ENCODE measurements at places on chromosomes 12 and 14.

GRCh38 chr14:97705976-97706375 lies 908.8 kb downstream of the VRK1 start:
- H3K4me1 ChIP-seq = no peaks in the 10 kb centered on the region
- no peaks in the 10 kb centered on the region for H3K36me3 ChIP-seq
- H3K27me3 ChIP-seq = no peaks in the 10 kb centered on the region
- H3K4me3 ChIP-seq = no peak overlapping the region
- H3K27ac ChIP-seq = no peak overlapping the region

DNA sequence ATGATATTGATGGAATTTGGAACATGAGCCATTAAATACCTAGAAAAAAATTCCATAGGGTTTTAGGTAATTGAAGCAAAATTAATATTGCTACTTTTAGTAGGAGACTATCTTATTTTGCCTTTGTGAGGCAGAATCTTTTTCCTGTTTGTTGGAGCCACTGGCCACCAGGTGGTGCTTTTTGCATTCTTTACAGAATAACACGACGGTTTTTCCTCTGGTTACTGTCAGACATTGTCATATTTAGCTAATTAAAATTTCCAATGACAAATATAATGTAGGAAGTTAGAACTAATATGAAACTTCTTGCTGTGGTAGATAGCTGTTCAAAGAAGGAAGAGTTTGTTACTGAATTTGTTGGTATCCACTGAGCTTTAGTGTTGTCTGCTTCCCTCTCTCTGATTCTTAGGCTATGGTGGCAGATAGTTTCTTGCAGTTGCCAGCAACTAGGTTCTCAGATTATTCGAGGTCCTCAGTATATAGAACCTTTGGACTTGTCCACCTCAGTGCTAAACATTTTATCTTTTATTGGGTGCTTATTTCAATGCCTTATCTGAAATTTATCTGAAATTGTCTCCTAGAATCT lies 25.7 kb downstream of the RAB21 start:
- peaks cover 80% of the 10 kb centered on the region for H3K36me3 ChIP-seq
- H3K4me3 ChIP-seq = no peak overlapping the region
- H3K4me1 ChIP-seq = no peaks in the 10 kb centered on the region
- H3K27ac ChIP-seq = no peak overlapping the region
- no peaks in the 10 kb centered on the region for H3K27me3 ChIP-seq
- DNase-seq = peak; percentile 56

DNA sequence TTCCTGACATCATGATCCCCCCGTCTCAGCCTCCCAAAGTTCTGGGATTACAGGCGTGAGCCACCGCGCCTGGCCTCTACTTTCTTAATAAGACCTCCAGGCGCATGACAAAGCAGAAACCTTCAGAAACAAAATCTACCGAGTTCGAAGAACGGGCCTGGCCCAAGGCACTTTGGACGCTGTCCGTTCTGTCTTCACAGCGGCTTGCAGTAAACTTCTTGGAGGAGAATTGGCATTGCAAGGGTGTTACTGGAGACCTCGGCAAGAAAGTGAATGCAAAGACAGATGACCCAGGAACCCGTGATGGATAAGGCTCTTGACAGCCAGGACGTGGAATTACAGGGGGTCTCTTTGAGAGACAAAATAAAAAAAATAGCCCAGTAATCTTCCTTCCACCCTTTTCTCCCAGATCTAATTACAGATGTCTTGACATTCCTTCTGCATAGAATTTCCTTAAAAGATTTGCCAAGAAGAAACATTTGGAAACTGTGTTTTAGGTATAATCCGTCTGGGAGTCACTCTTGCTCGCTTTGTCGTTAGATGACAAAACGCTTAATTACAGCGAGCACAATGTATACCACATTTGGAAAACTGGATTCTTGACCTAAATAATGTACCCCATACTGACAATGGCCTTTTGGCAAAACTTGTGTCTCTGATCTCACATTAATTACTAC lies 83.2 kb upstream of the TBX3 start:
- H3K27ac ChIP-seq = no peak overlapping the region
- no peaks in the 10 kb centered on the region for H3K4me1 ChIP-seq
- DNase-seq = no peak

- no peaks in the 10 kb centered on the region for H3K4me1 ChIP-seq
- no peak for DNase-seq
- H3K4me3 ChIP-seq = no peak overlapping the region
- H3K27ac ChIP-seq = no peak overlapping the region
- H3K36me3 ChIP-seq = no peaks in the 10 kb centered on the region
These were observed 405.9 kb downstream of the AACS start for GRCh38 chr12:125470838-125471783.

DNA sequence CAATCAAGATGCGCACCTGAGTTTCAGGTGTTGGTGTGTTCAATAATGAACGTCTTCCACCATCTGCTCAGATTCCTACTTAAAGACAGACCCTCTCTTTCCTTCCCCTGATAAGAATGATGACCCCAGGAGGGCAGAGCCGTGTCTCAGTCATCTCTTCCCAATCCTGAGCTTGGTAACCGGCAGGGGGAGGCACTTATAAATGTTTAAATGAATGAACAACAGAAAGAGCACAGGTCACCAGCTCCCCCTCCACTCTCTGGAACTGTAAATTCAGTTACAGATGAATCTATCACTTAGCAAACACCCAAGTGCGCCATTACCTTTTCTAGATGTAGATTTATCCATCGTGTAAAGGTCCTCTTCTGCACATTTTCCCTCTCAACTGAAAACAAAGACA lies 72.4 kb upstream of the DICER1 start:
- no peak overlapping the region for H3K27ac ChIP-seq
- DNase-seq = no peak
- no peak overlapping the region for H3K4me3 ChIP-seq
- H3K27me3 ChIP-seq = no peaks in the 10 kb centered on the region

DNA sequence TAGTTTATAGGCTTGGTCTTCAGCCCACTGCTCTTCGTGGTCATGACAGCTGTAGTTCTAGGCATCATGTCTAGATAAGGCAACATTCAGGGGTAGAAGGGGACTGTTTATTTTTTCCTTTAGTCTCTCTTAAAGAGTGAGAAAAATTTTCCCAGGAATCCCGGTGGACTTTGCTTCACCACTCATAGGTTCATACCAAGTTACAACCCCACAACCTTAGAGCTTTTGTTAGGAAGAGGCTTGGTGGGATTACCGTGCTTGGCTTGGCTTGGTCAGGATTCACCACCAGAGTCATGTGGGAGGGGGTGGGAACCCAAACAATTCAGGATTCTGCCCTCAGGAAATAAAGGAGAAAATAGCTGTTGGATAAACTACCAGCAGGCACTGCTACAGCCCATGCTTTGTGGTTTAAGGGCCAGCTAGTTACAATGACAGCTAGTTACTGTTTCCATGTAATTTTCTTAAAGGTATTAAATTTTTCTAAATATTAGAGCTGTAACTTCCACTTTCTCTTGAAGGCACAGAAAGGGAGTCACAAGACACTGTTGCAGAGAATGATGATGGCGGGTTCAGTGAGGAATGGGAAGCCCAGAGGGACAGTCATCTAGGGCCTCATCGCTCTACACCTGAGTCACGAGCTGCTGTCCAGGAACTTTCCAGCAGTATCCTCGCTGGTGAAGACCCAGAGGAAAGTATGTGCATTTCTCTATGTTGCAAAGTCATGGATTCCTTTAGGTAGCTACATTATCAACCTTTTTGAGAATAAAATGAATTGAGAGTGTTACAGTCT lies 25.9 kb upstream of the PAPLN start:
- H3K27ac ChIP-seq = no peak overlapping the region
- no peaks in the 10 kb centered on the region for H3K27me3 ChIP-seq
- no peak overlapping the region for H3K4me3 ChIP-seq
- peaks cover 2% of the 10 kb centered on the region for H3K4me1 ChIP-seq
- no peak for DNase-seq

DNA sequence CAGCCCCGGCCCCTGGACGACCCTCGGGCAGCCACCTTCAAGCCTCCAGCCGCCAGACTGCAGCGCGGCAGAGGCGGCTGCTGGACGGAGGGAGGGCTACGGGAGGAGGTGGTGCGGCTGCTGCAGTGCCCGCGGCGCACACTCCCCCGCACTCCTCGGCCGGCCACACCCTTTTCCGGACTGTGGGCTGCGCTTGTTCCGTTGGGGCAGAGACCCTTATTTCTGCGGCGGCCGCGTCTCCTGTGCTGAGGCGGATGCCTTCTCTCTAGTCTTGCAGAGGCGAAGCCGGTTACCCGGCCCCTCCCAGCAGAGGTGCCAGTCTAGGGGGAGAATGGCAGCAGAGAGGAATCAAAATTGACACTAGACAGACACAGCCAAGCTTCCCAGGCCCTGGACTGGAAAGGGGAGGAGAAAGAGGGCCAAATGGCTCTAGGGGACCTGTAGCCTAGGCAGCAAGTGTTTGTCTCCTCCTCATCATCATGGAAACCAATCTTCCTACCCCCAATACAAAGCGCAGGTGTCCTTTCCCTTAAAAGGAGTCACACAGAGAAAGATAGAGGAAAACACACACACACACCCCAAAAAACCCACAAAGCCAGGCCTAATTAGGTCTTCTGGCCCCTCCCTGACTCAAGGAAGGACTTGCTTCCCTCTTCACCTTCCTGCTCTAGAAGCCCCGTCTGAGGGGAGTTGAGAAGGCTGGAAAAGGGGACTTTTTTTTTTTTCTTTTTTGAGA lies 1.3 kb downstream of the ESYT1 start:
- peak; percentile 50 for DNase-seq
- H3K27ac ChIP-seq = no peak overlapping the region
- H3K4me1 ChIP-seq = peaks cover 9% of the 10 kb centered on the region
- peaks cover 41% of the 10 kb centered on the region for H3K36me3 ChIP-seq
- H3K27me3 ChIP-seq = no peaks in the 10 kb centered on the region

- H3K4me3 ChIP-seq = no peak overlapping the region
- no peak for DNase-seq
- H3K36me3 ChIP-seq = no peaks in the 10 kb centered on the region
- no peaks in the 10 kb centered on the region for H3K27me3 ChIP-seq
- no peaks in the 10 kb centered on the region for H3K4me1 ChIP-seq
- H3K27ac ChIP-seq = no peak overlapping the region
These were observed 586.4 kb downstream of the AACS start for GRCh38 chr12:125651625-125652024.

DNA sequence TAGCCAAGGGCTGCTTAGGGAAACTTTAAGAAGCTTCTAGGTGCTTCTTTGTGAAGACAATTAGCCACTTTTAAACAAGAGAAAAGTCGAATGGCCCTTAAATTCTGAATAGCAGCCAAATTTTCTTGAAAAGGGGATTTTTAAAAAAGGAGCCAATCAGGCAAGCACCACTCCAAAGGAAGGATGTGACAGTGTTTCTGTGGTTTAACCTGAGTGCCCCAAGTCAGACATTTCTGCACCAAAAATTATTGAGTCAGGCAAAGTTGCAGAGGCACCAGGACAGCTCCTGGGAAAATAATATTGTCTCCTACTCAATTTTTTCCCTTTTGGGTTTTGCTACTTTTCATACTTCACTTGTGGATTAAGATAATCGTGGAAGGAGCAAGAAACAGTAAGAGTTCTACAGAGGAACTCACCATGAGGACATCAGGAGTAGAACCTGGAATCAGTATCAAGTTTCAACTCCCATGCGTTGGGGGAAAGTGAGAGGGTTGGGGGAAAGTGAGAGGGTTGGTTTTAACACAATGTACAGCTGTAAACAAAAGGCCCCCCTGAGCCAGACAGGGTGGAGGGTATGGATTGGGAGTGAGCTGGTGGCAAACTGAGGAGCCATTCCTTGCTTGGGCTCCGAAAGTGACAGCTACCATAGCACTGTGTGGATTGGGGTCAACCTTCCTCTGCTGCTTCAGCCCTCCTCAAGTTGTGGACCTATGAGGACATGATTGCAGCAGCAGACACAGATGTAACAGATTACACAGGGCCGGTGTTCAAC lies 90.8 kb downstream of the SLC38A1 start:
- peaks cover 2% of the 10 kb centered on the region for H3K4me1 ChIP-seq
- no peak overlapping the region for H3K4me3 ChIP-seq
- H3K36me3 ChIP-seq = no peaks in the 10 kb centered on the region
- DNase-seq = no peak
- no peaks in the 10 kb centered on the region for H3K27me3 ChIP-seq

DNA sequence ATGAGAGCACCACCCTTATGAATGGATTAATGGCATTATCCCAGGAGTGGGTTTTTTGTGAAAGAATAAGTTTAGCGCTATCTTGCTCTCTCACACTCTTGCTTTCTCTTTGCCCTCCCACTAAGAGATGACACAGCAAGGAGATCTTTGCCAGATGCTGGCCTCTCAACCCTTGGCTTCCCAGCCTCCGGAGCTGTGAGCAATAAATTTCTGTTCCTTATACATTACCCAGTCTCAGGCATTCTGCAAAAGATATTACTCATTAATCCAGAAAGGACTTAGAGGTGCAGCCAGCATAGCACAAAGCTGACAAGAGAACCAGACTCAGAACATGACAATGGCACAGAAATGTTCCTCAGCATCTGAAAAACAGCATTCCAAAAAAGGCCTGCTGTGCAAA lies 190.6 kb downstream of the ITPR2 start:
- peaks cover 6% of the 10 kb centered on the region for H3K4me1 ChIP-seq
- peak; percentile 91 for DNase-seq
- H3K36me3 ChIP-seq = peaks cover 4% of the 10 kb centered on the region
- no peak overlapping the region for H3K4me3 ChIP-seq
- H3K27me3 ChIP-seq = no peaks in the 10 kb centered on the region

GRCh38 chr12:124537525-124538193 lies 29.8 kb downstream of the NCOR2 start:
- DNase-seq = no peak
- H3K27me3 ChIP-seq = no peaks in the 10 kb centered on the region
- no peak overlapping the region for H3K27ac ChIP-seq
- peaks cover 53% of the 10 kb centered on the region for H3K36me3 ChIP-seq
- H3K4me1 ChIP-seq = peaks cover 76% of the 10 kb centered on the region

DNA sequence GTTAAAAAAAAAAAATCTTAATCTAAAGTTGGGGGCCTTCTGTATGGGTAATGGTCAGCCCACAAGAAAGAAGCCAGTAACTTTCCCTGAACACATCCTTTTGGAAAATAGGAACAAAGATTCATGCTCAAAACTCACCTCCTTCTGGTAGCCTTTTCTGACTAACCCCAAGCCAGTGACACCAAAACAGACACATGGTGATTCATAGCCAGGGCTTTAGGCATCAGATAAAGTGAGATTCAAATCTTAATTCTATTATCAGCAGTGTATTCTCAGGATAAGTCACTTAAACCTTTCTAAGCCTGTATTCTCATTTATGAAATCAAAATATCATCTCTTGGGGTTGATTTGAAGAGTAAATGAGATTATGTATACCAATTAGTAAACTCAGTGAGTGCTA lies 4.9 kb downstream of the ATP5MC2 start:
- peaks cover 48% of the 10 kb centered on the region for H3K36me3 ChIP-seq
- no peak for DNase-seq
- no peak overlapping the region for H3K4me3 ChIP-seq
- no peak overlapping the region for H3K27ac ChIP-seq

GRCh38 chr12:65045269-65045668 lies 75.8 kb downstream of the WIF1 start:
- no peaks in the 10 kb centered on the region for H3K4me1 ChIP-seq
- DNase-seq = no peak
- no peak overlapping the region for H3K4me3 ChIP-seq

- no peak overlapping the region for H3K4me3 ChIP-seq
- H3K27ac ChIP-seq = no peak overlapping the region
- no peaks in the 10 kb centered on the region for H3K27me3 ChIP-seq
- H3K36me3 ChIP-seq = no peaks in the 10 kb centered on the region
- no peaks in the 10 kb centered on the region for H3K4me1 ChIP-seq
These were observed 19.5 kb upstream of the SPIC start for GRCh38 chr12:101455685-101456084.

GRCh38 chr14:104553166-104554087 lies 26.1 kb upstream of the C14orf180 start:
- peaks cover 2% of the 10 kb centered on the region for H3K4me1 ChIP-seq
- DNase-seq = no peak
- H3K36me3 ChIP-seq = no peaks in the 10 kb centered on the region
- peaks cover 53% of the 10 kb centered on the region for H3K27me3 ChIP-seq
- H3K4me3 ChIP-seq = no peak overlapping the region

GRCh38 chr14:59484639-59485175 lies 390 bp downstream of the JKAMP start:
- peaks cover 2% of the 10 kb centered on the region for H3K36me3 ChIP-seq
- peak overlapping the region; percentile 93 for H3K27ac ChIP-seq
- DNase-seq = no peak

Measured in mesenchymal stem cell (in vitro differentiated cells and primary cell).